ENCODE measurements at places on chromosomes 1 and 21.

DNA sequence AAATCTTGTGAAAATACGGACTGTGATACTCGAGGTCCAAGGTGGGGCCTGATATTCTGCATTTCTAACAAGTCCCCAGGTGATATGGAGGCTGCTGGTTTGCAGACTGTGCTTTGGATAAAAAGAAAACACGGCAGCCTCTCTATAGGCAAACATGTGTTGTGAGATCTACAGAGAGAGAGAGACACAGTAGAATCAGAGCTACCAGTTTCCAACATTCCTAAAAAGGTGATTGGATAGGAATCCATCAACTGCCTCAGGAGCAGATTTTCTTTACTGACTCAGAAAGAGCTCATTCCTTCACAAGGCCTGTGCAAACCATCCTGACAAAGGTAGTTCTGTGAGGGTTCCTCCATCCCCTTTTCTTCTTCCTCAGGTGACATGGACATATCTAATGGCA lies 651.6 kb upstream of the CAMK1G start:
- no peak for DNase-seq

GRCh38 chr21:31873696-31874599 lies 1.1 kb downstream of the HUNK start:
- DNase-seq, result no peak

DNA sequence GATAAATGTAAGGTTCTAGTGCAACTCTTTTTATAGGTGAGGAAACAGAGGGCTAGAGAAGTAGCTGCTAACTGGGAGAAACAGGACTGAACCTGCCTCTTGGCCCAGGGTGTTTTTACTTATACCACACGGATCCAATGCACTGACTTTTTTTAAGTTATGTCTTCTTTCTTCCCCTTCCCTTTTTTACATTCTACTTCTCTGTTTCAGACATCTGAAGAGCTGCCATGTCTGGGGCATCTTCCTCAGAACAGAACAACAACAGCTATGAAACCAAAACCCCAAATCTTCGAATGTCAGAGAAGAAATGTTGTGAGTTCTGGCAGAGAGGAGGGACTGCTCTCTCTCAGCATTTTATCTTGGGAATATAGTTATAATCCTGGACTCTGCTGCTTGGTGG lies 1.4 kb downstream of the PFKFB2 start:
- no peak for DNase-seq

DNA sequence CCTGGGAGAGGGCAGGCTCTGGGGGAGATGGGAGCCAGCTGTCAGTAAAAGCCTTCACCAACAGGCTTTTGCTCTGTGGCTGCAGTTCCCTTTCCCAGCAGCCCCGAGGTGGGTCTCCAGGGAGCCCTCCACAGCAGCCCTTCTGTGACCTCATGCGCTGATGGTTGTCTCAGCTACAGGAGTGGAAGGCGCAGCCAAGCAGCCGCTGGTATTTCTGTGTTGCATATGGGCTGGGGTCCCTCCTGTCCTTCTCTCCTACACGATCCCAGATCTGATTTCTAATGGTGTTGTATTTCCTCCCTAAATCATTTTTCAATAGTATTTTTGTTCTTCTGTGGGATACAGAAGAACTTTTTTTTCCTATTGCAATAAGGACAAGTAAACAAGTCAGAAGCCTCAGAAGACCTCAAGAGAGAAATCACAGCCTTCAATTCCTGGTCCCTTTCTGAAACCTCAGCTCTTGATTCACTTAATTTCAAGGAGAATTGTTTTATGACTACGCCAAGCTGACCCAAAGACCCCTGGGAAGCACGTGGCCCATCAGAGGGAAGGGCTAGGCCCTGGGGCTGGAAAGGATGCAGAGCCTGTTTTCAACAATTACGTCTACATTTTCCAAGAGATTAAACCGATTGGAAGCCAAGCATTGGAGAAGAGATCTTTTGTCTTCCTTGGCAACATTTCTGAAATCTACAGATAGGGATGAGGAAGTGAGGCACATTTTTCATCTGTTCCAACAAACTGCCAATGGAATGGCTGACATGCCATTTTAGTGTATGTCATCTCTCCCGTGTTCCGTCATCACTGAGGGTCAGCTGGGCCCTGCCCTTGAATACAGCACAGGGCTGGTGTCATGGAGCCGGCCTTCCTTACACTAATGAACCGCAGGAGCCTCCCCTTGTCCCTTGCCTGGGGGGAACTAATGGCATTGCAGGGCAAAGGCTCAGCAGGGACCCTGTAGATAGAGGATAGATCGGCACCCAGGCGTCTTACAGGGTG lies 42.0 kb upstream of the SCCPDH start:
- no peak for DNase-seq

DNA sequence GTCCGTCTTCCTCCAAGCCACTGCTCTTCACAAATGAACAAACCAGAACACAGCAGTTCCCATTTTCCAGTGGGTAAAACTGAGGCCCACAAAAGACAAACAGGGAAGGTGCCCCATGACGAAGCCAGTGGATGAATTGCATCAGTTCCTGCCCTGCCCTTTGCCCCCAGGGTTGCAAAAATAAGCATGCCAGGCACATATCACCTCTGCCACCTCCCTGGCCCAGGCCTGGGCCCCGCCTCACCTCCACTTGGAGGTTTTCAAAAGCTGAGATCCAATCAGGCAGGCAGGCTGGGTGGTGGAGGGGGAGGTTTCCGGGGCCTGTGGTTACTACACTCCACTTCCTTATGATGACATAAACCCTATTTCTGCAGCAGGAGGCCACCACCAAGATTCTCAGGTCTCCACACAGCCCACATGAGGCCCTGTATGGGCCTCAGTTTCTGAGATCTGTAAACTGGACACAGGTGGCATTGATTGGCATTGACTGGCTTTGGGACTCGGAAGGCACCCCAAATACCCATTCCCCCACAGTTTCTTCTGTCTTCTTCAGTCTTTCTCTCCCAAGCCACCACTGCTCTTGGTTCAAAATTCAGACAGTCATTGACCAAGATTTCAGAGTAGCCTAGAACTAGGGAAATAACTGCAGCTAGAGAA lies 4.1 kb downstream of the KIF21B start:
- no peak for DNase-seq

DNA sequence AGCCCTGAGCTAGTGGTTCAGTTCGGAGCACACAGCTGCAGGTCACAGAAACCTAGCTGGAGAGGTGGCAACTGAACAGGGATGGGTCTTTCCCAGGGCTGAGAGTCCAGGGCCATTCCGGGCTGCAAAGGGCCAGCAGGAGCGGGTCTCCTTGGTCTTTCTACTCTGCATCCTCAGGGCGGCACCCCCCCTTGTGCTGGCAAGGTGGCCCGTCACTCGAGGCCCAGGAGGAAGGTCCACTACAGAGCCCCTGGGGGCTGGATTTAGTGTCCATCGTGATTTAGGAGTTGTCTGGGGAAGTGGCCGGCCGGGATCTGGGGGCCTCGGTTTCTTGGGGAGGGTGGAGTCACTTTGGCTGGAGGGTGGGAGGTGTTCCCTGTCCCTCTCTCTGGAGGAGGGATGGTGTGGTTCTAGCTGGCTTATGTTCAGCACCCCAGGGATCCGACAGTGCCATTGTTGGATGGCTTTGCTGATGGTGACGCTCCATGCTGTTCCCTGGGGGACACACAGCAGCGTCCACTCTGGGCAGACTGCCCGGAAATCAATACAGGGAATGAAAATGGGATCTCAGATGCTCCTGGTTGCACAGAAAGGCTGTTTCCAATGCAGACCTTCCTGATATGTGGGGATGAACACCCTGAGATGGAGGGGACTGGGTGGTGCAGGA lies 64.4 kb downstream of the UMODL1 start:
- no peak for DNase-seq
